M059J (cell line): ENCODE measurements at places on chromosomes 1 and 21. TPM values are rescaled to one million over a fixed set of nuclear protein-coding genes. Genes with fewer than 3 reads are reported as not detected.
A peak's percentile ranks its signal among the peaks of the same experiment; 100 is the strongest.

The LIN28A gene
- total RNA-seq, result not detected in 2 replicates

The SPRR2D gene
- total RNA-seq, result not detected in 2 replicates

The LRRC71 gene
- total RNA-seq, result not detected in 2 replicates

The DNAI4 gene
- 4.3 and 5.9 TPM in 2 replicates for total RNA-seq

The LMX1A gene
- total RNA-seq, result not detected in 2 replicates

The S100A3 gene
- total RNA-seq, result 5.2 and 5.8 TPM in 2 replicates

The ADAM30 gene
- total RNA-seq, result not detected in 2 replicates

DNA sequence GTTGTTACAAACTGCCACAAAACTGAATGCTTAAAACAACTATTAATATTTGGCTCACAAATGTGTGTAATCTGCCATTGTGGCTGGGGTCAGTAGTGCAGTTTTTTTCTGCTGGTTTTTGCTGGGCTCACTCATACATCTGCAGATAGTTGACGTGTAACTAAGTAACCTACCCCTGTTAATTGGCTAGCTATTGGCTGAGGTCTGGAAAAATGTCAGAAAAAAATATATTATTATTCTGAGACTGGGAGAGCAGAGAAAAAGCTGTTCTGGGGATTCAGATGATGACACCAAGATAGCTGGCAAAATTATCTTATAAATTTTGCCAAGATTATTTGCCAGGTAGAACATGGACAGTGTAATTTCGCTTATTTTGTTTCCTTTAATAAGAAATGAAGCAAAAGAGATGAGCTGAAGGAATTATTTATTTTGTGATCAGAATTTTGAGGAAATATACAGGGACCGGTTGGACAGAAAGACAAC lies 616.1 kb upstream of the ADAMTS5 start:
- DNase-seq, result peak; percentile 39

- no peak for DNase-seq
Measured at GRCh38 chr1:57012315-57012714, 46.5 kb upstream of the C8B start.

DNA sequence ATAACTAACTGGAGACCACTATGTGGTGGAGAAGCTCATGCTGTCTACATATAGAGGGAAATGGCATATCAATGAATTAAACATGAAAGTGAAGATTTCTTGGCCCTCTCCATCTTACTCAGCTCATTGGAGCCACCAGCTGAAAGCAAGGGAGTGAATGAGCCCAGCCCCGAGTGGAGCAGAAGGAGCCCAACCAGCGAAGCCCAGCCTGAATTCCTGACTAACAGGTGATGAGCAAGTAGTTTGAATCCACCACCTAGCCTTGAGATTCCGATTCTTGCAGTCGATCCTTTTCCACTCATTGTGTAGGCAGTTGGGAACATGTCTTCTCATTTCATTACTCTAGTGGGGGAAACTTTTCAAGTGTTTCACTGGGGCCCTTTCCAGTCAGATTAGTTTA lies 18.6 kb upstream of the ST6GALNAC3 start:
- no peak for DNase-seq

DNA sequence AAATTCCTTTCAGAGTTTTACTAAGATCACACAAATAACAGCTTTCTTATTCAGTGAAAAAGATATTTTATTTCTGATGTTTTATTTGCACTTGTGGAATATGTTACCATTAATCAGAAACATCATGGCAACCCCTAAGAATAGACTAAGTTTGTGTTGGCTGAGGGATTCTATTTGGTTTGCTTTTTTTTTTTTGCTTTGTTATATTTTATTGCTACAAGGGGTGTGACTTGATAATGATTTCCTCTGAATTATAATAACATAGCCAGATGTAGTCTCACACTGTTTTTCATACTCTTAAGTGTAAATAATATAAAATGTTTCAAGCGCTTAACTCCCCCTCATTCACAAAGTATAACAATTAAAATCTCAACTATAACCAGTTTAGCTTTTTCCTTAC lies 20.0 kb downstream of the GLRX2 start:
- DNase-seq, result no peak

- no peak for DNase-seq
Measured at GRCh38 chr1:93235261-93235660, 54.7 kb downstream of the CCDC18 start.

GRCh38 chr1:196317535-196318522 lies 290.4 kb downstream of the KCNT2 start:
- DNase-seq, result peak; percentile 49

DNA sequence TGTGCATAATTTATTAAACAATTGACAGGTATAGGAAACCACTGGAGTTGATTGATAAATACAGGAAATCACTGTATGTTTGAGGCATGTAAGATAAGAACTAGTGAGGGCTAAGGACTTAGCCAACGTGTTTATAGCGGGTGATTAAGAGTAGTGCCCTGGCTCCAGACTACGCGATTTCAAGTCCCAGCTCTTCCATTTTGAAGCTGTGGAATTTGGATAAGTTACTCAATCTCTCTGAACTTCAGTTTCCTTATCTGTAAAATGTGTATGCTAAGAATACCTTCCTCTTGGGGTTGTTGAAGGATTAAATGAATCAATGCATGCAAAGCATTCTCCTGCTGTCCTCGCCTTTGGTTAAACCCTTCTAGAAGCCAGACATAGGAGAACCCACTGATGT lies 143.3 kb upstream of the GJB5 start:
- no peak for DNase-seq

GRCh38 chr1:11550664-11551283 lies 71.8 kb downstream of the DISP3 start:
- peak; percentile 75 for DNase-seq

DNA sequence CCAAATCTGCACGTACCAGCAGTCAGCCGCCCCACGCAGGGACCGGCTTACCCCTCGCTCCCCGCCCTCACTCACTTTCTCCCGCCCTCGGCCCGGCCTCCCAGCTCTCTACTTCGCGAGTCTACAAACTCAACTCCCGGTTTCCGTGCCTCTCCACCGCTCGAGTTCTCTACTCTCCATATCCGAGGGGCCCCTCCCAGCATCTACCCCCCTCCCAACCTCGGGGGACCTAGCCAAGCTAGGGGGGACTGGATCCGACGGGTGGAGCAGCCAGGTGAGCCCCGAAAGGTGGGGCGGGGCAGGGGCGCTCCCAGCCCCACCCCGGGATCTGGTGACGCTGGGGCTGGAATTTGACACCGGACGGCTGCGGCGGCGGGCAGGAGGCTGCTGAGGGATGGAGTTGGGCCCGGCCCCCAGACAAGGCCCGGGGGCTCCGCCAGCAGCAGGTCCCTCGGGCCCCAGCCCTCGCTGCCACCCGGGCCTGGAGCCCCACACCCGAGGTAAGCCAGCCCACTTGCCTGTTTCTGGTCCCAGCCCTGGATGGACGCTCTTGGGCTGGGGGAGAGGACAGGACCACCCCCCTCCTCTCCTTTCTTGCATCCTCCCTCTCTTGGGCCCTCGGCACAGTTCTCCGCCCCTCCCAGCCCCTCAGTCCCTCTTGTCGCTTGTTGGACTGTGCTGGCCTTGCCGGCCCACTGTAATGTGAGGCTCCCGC lies at the start of gene ARTN:
Gene ARTN, plus strand, starts transcription at position 416 of the 715 bp plus-strand sequence. CDS start 1,856 bp downstream, outside the sequence.
- DNase-seq, result peak; percentile 66

- DNase-seq, result peak; percentile 45
Measured at GRCh38 chr1:114126261-114127095, 27.2 kb downstream of the SYT6 start.

DNA sequence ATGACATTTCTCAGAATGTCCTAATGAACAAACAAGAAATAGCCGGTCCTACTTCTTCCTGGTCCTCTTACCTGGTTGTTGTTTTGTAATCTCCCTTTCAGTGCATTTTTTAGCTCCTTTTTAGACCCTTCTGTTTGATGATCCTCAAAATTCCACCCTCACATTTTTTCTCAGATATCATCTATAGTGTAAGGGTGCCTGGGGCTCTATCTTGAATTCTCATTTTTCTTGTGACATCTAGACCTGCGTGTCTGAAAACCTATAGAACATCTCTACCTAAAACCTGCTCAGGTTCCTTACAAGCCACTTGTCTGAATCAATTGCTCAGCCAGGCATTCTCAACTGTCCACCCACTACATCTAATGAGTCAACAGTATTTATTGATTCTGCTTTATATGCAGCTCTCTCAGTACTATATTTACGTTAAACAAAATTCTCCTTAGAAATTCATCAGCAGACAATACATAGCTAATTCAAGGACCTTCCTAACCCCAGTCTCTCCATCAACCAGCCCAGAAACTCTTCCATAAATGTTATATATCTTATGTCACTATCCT lies 36.5 kb upstream of the USH2A start:
- DNase-seq, result no peak

- DNase-seq, result no peak
Measured at GRCh38 chr1:107934578-107934977, 30.4 kb downstream of the VAV3 start.

DNA sequence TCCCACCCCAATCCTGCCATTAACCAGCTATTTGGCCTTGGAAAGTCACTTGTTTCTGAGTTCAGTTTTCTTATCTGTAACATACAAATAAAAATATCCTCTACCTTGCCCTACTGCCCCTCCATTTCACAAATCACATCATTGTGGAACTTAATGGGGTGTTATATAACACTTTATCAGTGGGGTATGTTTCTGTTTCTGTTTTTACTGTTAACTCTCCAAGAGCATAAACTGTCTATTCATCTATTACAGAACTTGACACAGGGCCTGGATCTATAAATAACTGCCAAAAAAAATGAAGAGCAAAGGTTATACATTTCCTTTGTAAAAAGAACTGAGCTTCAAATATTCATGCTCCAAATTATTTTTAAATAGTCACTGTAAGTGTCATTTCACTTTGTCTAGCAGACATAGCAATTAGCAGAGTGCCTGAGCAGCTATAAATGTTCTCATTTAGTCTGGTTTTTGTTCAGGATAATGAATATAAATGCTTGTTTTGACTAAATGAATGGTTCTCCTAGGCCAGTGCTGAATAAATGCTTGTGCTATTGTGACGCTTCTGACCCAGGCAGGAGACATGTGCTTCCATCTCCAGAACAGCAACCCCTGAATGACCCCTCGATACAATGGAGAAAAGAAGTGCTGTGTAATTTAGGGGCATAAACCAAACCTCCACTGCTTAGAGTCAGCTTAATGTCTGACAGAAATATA lies 7.4 kb downstream of the PIGM start:
- no peak for DNase-seq
